ENCODE measurements at places on chromosomes 16 and 17.
A peak's percentile ranks its signal among the peaks of the same experiment; 100 is the strongest.

DNA sequence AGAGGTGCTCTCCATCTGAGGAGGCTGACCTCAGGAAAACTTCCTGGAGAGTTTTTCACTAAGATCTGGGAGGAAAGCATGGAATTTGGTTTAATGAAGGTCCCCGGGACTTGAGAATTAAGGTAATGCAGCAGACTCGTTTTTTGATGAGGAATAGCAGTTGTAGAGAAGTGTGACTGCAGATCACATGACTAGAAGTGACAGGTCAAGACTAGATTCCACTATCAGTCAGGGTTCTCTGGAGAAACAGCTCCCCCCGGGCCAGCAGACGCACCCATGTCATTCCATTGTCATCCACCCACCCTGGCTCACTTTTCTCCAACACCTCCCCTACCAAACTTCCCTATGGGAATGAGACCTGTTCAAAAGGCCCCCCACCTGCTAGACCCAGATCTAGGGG is 1.9 kb upstream of the DHRS13 start:
- DNase-seq, result no peak

- no peak for DNase-seq
These were observed 121.0 kb downstream of the COPRS start for GRCh38 chr17:31738067-31738466.

DNA sequence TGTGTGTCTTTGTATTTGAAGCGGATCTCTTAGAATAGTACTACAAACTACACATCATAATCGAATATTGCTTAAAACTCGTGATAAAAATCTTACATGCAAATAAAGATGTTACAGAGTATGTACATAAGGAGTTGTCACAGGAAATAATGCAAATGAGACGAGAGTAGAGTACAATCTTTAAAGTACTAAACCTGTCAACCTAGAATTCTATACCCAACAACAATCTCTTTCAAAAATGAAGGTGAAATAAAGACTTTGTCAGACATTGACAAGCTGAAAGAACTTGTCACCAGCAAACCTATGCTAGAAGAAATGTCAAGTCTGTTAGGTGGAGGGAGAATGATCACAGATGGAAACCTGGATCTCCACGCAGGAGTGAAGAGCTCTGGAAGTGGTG is 83.7 kb upstream of the GNG13 start:
- no peak for DNase-seq

DNA sequence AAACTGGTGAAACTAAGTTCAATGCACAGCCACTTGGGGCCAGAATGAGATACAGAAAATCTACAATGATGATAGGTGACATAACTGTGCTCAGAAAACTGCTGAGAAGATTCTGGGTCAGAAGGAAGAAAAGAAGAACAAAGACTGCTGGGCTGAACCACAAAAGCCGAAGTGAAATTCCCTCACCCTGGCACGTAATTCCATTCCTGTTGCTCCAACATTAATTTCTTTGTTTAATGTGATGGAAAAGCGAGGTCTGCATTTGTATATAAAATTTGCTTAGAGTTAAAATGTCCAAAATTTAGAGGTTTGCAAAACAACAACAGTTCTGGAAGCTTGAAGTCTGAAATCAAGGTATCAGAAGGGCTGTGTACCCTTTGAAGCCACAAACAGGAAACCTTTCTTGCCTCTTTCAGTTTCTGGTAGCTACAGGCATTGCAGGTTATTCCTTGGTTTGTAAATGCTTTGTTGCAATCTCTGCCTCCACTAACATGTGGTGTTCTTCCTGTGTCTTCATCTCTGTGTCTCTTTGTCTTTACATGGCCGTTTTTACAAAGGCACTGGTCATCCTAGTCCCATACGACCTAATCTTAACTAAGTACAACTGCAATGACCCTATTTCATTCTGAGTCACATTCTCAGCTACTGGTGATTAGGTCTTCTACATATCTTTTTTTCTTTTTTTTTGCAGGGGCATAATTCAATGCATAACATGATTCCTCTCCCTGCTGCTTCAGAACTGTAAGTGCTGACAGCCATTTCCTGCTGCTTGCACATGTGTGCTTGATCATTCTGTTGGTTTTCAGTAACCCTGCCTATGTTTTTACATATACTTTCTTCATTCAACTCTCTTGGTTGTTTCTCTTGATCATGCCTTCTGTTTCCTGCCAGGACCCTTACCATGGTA is 603.0 kb upstream of the CDH8 start:
- DNase-seq, result no peak

- DNase-seq, result no peak
These were observed 253.3 kb downstream of the MAF start for GRCh38 chr16:79347277-79347676.

- no peak for DNase-seq
These were observed 2.7 kb upstream of the CD300LG start for GRCh38 chr17:43844241-43844640.

GRCh38 chr16:13742928-13743327 is 177.0 kb upstream of the ERCC4 start:
- DNase-seq, result no peak

GRCh38 chr17:8365143-8365542 is 11.4 kb downstream of the KRABD2 start:
- no peak for DNase-seq

DNA sequence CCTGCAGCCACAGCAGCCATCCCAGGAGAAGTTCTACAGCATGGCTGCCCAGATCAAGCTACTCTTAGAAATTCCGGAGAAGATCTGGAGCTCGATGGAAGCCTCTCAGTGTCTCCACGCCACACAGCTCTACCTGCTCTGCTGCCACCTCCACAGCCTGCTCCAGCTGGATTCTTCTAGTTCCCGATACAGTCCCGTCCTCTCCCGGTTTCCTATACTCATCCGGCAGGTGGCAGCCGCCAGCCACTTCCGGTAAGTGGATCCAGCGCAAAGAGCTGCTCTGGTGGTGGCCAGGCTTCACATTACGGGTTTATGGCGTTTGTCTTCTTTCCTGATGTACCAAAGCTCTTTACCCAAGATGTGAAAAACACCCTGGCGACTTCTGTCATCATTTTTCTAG is 3.6 kb downstream of the COG1 start:
- DNase-seq, result peak; percentile 10

- DNase-seq, result no peak
These were observed 491.6 kb downstream of the CDH13 start for GRCh38 chr16:83118365-83118764.

DNA sequence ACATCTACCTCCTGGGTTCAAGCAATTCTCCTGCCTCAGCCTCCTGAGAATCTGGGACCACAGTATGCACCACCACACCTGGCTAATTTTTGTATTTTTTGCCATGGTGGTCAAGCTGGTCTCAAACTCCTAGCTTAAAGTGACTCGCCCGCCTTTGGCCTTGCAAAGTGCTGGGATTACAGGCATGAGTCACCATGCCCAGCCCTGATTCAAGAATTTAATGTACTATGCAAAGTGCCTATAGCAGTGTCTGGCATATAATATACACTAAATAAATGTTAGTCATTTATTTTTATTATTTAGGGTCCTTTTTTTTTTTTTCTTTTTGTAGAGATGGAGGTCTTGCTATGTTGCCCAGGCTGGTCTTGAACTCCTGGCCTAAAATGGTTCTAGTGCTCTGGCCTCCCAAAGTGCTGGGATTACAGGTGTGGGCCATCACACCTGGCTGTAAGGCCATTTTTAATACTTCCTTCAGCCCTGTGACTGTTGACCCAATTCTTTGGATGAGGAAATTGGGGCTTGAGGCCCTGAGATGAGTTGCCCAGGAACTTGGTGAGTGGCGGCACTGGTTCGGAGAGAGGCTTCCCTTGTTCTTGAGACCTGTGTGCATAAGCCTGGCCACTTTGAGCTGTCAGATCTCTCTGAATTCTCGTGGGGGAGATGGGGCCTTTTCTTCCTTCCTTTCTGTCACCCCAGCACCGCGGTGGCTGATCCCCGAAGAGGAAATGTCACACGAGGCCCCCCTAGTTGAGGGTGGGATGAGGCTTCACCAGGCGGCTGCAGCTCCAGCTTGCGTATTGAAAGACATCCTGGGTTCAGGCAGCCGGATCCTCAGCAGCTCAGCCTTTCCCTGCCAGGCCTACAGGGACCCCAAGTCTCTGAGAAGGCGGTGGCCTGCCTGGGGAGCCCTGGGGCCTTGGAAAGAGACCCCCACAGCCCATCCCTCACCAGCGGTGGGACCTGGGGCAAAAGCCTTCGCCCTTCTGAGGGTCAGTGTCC is 38.7 kb downstream of the LAT start:
- DNase-seq, result no peak

DNA sequence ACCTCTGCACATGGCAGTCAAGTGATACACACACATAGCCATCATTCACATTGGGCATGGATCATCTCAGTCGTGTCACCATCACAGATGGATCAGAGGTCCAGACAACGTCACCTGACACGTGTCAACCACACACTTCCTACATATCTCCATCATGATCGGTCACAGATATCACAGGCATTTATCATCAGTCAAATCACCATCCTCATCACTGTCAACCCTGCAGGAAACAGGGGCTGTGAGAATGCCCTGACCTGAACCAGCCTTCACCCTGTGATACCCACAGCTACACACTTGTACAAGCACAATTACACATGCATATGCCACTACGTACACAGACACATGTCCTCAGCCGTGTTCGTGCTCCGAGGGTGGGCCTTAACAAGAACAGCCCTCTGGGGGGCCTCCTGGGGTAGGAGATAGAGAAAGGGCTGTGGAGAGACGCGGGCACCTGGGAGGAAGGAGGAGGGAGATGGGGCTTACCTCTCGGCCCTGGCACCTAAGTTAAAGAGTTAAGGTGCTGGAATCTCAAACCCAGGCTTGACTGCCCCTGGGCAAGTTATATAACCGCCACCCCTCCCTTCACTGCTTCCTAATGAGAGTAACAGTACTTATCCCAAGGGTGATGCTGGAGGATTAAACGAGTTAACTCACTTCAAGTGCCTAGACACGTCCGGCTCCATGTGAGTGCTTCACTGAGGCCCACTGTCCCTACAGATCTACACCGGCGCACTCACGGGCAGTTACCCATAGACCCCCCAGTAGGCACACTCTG is 1.1 kb downstream of the SLC12A4 start:
- no peak for DNase-seq

GRCh38 chr16:75279305-75279704 is 27.9 kb upstream of the BCAR1 start:
- DNase-seq, result no peak

- no peak for DNase-seq
These were observed 80.9 kb downstream of the SLC6A2 start for GRCh38 chr16:55736671-55737070.

DNA sequence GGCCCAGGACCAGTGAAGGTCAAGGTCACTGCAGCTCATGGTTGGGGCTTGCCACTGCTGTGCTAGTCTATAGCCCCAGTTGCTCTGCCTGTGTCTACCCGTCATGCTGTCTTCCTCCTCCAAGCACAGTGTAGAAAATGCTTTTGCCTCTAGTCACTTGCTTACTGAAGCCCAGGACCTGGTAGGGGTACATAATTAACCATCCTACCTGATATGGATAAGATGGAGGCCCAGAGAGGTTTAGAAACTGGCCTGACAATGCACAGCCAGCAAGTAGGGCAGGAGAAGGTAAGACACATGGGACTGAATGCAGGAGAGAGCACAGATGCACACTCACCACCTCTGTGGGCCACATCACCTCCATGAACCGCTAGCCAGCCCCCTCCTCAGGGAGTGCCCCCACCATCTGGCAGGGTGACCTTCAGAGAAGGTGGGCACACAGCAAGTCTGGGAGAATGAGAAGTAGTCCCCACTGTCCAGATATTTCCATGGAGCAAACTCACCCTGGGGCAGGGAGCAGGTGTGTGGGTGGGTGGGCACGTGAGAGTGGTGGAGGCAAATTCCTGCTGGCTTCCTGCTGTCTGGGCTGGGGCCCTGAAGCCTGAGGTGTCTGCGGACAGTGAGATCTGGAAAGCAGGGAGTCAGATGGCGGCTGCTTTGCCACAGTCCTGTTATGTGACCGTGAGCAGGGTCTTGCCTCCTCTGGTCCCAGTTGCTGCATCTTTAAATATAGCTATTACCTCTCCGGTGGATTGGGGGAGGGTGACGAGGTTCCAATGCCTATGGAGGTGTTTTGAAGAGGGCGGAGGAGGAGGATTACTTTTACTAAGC is 1.0 kb downstream of the CX3CL1 start:
- DNase-seq, result no peak

GRCh38 chr17:38915639-38915995 is 9.8 kb upstream of the LASP1NB start:
- DNase-seq, result no peak

DNA sequence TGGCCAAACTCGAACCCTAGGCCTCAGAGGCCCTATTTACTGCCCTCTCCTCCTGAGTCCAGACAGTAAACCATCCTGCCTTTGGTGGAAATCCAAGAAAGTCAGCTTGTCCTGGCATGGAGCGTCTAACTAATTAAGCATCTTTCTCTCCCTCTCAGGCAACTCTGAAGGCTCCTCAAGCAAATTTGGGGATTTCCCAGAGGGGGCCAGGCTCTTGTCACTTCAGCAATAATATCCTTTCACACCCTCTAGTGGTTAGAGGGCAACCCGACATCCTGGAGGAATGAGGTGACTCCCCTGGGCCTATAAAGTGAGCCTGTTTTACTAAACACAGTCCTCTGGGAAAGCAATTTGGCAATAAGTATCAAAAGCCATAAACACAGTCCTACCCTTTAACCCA is 60.4 kb downstream of the NOG start:
- no peak for DNase-seq

- DNase-seq, result peak; percentile 15
These were observed at the start of gene CRLF3 for GRCh38 chr17:30824356-30825145. Gene CRLF3 (minus strand): TSS chr17:30824692. CDS start chr17:30824651, 41 bp downstream.

- no peak for DNase-seq
These were observed 145.6 kb upstream of the MYOCD start for GRCh38 chr17:12519956-12520594.

DNA sequence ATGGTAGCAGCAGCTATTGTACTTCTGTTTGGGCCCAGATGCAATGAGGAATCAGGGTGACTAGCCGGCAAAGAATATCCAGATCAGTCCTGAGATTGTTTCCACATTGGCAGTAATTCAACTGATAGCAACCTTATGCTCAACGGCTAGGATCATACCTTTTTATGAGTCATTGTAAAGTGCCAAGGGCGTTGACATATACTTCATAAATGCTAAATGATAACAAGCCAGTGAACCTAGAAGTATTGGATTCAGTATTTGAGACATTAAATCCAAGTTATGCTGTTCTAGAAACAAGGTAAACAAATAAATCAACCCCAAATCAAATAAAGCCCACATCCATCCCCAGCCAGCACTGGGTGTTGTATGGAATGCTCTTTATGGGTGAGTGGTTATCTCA is 207.1 kb upstream of the ZFHX3 start:
- no peak for DNase-seq

- DNase-seq, result no peak
These were observed 188.5 kb downstream of the MSI2 start for GRCh38 chr17:57444682-57445450.

GRCh38 chr16:15055141-15056053 is 477 bp downstream of the NTAN1 start:
- DNase-seq, result no peak

DNA sequence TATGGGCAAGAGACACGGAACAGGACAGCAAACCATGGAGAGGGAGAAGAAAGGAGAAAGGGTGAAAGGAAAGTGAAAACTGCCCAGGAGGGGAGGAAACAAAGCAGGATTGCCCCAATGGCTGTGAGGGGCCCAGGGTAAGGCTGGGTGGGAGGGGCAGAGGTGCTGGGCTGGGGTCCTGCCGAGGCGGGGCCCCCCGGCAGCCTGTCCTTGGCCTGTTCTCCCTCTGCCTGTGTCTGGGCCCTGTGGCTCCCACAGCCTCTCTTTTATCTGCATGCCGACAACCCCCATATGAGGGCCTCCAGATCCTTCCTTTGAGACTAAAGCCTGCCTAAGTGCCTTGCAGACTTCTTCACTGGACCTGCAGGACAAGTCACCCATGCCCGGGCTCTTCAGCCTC is 15.5 kb downstream of the ZNHIT3 start:
- no peak for DNase-seq
